ENCODE measurements at places on chromosomes 4 and X. TPM values are rescaled to one million over a fixed set of nuclear protein-coding genes. Genes with fewer than 3 reads are reported as not detected.

Gene C1QTNF7
- 5.0 TPM for total RNA-seq

Gene ADAM29
- not detected for total RNA-seq

DNA sequence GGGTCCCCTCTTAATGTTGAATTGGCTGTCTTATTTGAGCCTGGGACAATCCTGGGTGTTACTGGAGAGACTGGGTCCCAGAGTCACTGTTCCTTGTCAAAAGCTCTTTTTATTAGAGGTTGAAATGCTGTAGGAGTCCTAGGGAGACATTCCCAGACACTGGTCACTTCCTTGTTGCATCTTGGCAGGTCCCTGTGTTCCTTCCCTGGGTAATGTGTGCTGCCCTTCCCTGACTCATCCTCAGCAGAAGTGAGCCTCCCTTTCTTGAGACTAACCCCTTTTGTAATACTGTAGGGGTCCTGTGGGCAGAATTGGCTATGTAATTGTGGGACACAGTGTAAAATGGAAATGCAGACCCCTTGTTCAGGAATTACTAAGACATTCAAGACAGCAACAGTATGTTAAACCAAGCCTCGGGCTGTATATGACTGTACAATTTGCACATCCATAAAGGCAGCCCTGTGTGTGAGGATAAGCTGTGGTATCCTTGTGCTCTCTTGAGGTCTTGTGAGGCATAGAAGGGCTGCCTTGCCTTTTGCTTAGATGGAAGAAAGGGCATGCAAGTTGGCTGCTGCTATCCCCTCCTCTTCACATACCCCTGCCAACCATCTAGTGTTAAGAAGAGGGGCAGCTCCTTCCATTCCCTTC lies 53.5 kb downstream of the DCLK2 start:
- DNase-seq: no peak

DNA sequence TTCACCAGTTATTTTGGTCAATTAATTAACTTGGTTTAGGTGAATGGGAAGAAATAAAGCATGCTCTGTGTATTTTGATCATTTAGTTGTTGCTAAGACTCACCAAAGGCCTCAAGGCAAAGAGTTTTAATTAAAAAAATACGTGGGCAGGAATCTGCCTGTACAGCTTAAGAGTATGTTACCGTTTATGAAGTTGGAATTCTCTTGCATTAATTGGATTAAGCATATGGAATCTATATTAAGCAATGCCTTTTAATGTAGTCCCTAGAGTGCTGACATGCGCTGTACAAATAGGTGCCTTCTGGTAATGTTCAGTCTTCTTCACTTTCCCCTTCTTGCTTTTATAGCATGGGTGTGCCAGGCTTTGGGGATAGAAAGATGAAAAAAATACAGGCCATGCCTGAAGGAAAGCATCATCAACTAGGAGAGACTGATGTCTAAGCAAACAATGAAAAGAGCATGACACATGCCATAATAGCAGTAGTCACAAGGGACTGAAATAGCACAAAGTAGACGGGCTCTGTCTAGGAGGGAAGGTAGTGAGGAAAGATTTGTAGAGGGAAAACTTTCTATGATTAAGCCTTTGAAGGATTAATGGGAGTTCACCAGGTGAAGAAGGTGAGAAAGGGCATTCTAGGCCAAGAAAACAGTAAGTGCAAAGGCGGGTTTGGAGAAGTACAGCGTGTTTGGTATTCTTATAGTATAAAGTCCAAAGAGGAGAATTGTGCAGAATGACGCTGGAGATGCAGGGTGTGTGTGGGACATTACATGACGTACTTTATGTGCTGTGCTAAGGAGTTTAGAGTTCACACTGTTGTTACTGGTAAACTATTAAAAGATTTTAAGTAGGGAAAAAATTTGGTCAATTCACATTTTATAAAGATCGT lies 226.1 kb upstream of the ANXA3 start:
- DNase-seq: no peak

DNA sequence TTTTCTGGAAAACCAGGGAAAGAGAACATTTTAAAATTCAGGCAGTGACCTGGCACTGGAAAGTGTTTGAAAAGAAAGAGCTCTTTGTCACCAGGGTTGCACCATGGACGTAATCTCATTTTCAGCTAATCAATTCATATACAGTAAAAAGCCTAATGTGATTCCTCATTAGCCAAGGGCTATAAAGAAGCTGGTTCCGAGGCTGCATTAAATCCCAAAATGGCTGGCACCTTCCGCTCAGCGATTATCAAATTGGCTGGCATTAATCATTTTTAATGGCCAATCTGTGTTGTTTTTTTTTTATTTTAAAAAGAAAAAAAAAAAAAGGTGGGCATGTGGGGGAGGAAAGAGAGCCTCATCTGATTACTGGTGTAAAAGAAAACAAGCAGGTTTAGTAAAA lies 341.4 kb downstream of the RAB28 start:
- no peak for DNase-seq

DNA sequence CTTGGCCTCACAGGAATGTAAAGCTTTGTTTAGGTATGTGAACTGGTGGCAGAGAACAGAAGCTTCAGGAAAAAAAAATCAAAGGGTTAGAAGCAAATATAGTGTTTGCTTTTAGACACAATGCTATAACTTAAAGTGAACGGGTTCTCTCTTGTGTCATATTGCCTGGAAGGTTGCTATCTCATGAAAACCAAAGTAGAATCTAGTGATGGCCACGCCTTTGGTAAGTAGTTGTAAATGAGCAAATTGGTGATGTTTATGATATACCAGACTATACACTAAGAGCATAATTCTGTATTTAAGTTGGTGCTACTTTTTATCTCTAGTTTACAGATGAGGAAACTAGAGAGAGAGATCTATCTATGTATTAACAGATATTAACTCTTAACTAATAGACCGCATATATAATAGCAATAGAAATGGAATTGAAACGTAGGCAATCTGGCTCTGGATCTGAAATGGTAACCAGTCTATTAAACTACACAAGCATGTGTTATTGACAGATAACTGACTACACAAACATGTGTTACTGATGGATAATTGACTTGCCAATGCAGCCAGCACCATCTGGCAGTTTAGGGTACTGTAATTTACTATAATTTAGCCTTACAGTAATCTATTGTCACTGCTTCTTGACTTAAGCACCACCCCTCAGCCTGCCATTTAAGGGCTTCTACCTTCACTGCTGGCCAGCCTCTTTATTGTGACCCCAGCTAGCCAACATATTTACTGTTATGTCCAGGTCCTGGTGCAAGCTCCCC lies 40.8 kb downstream of the HCCS start:
- DNase-seq: no peak

Gene GABRG1
- not detected for total RNA-seq

Gene PABPC1L2A
- total RNA-seq: not detected

GRCh38 chr4:119841361-119841760 lies 212.8 kb upstream of the PDE5A start:
- DNase-seq: no peak

- no peak for DNase-seq
Measured at GRCh38 chrX:134732152-134732551, 73.9 kb upstream of the PLAC1 start.

GRCh38 chr4:123588631-123589241 lies 192.1 kb downstream of the SPRY1 start:
- DNase-seq: no peak

- no peak for DNase-seq
Measured at GRCh38 chr4:28373601-28374000, 1513.0 kb downstream of the STIM2 start.

Gene TENM3
- total RNA-seq: 0.18 TPM

DNA sequence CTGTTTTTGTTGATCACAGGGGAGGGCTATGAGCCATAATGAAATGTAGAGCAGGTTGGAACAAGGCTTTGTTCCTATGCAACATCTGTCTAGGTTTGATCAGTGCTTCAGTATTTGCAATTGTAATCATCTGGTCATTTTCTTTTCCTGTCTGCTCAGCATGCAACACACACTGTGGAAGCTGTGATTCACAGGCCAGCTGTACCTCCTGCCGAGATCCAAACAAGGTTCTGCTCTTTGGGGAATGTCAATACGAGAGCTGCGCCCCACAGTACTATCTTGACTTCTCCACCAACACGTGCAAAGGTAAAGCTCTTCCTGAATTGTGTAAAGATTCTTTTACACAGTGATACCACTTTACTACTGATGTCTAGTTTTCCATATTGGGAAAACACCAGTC lies 181.9 kb upstream of the ANXA3 start:
- no peak for DNase-seq

GRCh38 chr4:100391863-100392262 lies 126.0 kb downstream of the EMCN start:
- no peak for DNase-seq

Gene TMEM47
- total RNA-seq: 9.4 TPM

- no peak for DNase-seq
Measured at GRCh38 chr4:92266521-92266920, 37.2 kb upstream of the GRID2 start.

Gene MGST2
- 21.5 TPM for total RNA-seq

GRCh38 chrX:132181364-132181763 lies 37.9 kb downstream of the RAP2C start:
- no peak for DNase-seq

DNA sequence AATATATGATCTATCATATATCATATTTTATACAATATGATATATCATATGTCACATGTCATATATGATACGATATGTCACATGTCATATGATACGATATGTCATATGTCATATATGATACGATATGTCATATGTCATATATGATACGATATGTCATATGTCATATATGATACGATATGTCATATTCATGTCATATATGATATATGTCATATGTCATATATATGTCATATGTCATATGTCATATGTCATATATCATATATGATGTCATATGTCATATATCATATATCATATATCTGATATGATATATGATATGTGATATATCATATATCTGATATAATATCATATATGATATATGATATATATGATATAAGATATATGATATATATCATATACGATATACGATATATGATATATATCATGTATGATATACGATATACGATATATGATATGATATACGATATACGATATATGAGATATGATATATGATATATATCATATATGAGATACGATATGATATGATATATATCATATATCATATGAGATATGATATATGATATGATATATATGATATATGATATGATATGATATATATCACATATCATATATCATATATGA lies 122.3 kb upstream of the USP9X start:
- no peak for DNase-seq

DNA sequence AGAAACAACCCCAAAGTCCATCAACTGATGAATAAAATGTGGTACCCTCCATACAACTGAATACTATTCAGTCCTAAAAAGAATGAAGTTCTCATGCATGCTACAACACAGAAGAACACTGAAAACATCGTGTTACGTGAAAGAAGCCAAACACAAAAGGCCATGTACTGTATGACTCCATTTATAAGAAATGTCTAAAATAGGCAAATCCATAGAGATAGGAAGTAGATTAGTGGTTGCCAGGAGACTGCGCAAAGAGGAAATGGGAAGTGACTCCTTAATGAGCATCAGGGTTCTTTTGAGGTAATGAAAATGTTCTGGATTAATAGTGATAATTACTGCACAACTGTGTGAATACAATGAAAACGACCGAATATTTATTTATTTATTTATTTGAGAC lies 23.4 kb downstream of the FBXW7 start:
- no peak for DNase-seq

Data from Peyer's patch (tissue), 4 donors.